Activated CD4-positive, alpha-beta T cell treated with anti-CD3 and anti-CD28 coated beads, Interleukin-2, amount 50 U/mL, for 48 hours (primary cell): ENCODE measurements at places on chromosomes 5 and 9.

GRCh38 chr5:54895816-54896341 is 89.5 kb downstream of the ESM1 start:
- DNase-seq: no peak

DNA sequence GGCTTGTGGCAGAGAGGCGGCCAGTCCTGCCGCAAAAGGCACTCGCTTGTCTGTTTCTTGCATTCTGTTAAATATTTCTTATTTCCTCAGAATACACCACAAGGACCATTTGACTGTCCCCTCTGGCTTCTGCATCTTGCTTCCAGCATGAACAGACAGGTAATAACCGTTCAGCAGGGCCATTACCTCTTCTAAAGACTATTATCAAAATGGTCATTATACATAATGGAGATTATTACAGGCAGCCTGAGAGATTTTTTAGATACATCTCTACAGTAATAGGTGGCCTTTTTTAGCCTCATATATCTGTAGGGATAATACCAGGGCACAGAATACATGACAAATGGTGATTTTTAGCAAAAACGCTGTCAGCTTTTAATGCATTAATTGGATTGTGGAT is 382.0 kb downstream of the PSAT1 start:
- DNase-seq: no peak

DNA sequence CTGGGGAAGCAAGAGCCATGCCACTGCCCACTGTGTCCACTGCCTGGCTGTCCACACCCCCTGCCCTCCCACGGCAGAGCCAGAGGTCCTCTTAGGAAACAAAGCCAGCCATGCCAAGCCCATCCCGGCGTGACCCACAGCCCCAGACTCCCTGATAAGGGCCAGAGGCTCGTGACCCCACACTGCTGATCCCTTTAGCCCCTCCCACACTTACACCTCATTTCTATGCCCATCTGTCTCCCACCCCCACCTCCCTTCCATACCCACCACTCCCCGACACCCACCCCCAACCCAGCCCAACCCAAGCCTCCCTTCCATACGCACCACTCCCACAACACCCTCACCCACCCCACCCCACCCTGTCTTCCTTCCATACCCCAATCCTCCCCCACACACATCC is 17.3 kb downstream of the PTGES start:
- DNase-seq: no peak

- no peak for DNase-seq
Measured at GRCh38 chr9:91060520-91061343, 259.1 kb downstream of the SYK start.

DNA sequence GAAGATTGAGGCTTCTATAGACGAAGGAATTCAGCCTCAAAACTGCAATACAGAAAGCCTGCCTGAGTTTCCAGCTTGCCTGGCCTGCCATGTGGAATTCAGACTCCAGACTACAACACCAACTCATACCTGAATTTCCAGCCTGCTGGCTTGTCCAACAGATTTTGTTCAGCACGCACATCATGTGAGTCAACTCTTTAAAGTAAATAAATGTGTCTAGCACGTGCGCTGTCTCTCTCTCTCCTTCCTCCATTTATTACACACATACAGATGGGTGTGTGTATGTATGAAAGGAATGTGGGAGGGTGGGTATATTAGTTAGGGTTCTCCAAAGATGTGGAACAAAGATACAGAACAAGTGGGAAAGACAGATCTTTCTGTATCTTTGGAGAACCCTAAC is 82.4 kb upstream of the TAS2R1 start:
- no peak for DNase-seq

DNA sequence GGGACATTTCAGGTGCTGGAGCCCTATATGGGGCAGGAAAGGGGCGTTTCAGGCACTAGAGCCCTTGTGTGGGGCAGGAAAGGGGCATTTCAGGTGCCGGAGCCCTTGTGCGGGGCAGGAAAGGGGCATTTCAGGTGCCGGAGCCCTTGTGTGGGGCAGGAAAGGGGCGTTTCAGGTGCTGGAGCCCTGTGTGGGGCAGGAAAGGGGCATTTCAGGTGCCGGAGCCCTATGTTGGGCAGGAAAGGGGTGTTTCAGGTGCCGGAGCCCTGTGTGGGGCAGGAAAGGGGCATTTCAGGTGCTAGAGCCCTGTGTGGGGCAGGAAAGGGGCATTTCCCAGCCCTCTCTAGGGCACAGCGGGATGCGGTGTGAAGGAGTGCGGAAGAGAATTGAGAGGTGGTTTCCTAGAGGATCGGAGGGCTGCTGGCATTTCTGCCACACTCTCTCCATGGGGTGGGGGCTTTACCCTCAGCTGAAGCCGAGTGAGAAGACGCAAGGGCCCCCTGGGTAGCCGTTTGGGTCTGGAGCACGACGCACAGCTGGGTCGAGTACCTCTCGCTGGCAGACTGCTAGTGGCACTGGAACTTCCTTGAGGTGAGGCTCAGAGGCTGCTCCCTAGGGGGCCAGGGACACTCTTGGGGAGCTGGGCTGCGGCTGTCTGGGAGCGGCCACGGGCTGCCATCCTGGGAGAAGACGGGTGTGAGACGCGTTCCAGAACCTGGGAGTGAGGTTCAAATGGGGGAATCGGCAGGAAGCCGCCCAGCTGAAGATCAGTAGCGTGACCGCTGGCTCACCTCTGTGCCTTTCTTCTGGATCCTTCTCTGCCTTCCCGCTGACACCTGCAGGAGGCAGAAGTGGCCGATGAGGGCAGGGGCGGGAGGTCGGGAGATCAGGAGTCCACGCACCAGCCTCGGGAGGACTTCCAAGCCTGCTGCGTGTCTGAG is 122.6 kb upstream of the IRX4 start:
- no peak for DNase-seq

DNA sequence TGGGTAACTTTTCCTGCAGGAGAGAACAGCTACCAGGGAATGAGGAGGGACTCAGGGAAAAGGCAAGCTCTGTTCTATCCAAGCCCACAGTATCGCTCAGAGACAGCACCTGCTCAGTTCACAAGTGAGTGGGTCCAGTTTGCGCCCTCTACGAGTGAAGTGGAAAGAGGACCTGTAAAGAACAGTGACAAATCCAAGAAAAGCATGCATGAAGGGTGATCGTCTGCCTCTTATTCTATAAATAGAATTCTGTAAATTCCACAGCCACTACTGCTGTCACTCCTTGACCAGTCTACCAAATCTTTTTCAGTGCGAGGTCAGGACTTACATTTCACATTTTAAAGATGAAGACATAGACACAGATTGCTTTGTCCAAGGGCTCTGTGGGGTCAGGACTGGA is 117.5 kb downstream of the ENTREP1 start:
- DNase-seq: no peak

GRCh38 chr5:74630453-74631066 is 10.0 kb downstream of the ENC1 start:
- no peak for DNase-seq

- no peak for DNase-seq
Measured at GRCh38 chr9:17291766-17292165, 156.9 kb downstream of the CNTLN start.

- DNase-seq: no peak
Measured at GRCh38 chr9:112699230-112699629, 18.7 kb downstream of the INIP start.

DNA sequence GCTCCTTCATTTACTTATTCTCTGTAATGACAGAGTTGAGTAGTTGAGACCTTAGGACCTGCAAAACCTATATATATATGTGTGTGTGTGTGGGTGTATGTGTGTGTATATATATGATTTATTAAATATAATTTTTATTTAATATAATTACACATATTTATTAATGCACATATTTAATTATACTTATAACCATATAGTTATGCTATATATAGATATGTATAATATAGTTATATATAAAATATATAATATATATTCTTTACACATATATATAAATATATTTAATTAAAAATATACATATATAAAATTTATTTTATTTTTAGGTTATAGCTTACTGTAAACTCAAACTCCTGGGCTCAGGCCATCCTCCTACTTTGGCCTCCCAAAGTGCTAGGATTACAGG is 23.7 kb downstream of the ACER2 start:
- no peak for DNase-seq

DNA sequence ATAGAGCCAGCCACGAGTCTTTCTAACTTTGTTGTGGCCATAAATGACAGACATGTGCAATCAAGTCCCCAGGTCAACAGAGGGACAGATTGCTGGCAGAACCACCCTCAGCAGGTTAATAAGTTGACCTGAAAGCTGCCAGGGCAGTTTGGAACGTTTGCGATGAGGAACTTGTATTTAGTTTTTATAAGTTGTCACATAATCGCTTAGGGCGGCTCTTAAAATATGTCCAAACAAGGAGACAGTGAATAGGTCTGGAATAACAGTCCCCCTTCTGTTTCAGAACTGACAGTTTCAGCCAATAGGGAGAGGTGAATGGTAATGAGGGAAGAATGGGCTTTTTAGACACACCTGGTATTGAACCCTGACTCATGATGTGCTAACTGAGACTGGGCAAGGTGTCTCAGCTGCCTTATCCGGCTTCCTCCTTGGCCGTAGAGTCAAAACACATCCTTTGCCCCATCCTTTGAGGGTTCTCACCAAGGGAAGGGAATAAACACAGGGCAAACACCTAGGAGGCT is 33.6 kb upstream of the GABRP start:
- no peak for DNase-seq

DNA sequence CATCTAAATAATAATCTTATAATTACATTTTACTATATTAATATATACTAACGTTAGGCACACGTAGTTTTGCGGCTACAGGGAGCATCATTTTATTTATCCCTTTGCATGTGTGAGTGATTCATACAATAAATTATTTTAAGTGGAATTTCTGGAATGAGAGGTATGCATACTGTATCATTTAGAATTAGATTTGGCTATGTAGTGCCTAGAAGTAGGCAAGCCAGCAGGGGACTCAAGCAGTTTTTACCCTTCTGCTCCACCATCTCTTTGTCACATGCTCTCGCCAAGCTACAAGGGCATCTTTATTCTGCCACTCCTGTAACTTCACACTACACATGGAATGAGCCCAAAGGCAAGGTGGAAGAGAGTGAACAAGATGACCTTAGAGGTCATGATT is 60.8 kb downstream of the MEGF10 start:
- no peak for DNase-seq

GRCh38 chr5:41869151-41869723 is 988 bp downstream of the OXCT1 start:
- DNase-seq: peak; percentile 23

- no peak for DNase-seq
Measured at GRCh38 chr5:158746979-158747378, 352.7 kb downstream of the EBF1 start.

DNA sequence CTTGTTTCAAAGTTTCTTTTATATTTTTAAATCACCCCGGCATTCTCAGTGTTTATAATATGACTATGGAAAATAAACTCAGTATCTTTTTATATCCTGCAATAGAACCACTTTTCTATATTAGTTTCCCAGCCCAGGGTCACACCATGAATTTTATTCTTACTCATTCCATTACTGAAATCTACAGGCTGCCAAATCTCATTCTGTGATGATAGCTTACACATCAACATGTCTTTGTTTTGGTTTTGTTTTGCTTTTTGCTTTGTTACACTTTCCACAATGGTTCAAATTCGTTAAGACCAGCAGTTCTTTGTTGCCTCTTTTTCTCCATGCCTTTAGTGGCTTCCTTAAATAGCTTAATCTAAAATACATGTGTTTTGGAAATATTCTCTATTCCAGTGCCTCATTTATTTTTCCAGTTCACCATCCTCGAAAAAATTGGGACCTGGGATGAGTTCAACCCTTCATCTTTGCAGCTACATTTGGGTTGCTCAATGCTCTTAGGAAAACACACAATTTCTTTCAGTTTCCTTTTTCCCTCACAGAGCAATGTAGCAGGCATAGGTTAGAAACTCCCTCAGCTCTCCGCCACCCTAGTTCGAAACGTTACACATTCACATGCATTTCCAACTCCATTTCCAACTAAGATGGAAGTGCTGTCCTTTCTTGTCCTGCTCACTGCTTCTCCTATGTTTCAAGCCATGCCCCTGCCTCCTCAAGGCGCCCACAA is 1146.3 kb downstream of the MAT2B start:
- DNase-seq: no peak

GRCh38 chr5:88792144-88792840 is 90.7 kb downstream of the MEF2C start:
- no peak for DNase-seq

- peak; percentile 62 for DNase-seq
Measured at GRCh38 chr9:137241490-137242268, 592 bp downstream of the TUBB4B start.

- DNase-seq: no peak
Measured at GRCh38 chr9:136326061-136326760, 1.1 kb upstream of the GPSM1 start.

- DNase-seq: no peak
Measured at GRCh38 chr9:91771027-91771426, 179.0 kb downstream of the ROR2 start.

- DNase-seq: no peak
Measured at GRCh38 chr5:151671950-151672349, 14.8 kb downstream of the SPARC start.

DNA sequence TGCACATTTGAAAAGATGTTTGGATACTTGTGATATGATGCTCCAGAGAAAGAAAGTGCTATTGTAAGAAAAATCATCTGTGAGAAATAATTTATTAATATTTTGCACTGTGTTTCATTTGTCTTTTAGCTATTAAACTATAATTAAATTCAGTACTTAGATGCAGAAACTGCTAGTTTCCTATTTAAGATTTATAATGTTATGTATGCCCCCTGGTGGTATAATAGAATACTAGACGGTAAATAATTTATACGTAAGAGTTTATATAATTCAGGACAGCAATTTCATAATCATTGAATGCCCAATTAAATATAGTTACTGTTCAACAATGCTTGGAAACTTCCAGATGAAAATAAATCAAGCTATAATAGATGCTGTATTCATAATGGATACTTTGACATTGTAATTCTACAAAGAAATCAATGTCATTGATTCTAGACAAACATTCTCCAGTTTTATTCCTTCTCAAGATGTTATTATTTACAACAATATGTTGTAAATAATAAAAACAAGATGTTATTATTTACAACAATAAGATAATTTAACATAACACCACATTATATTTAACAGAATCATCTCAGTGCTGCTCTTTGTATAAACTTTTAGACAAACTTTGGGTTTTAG is 101.0 kb downstream of the TMEM232 start:
- no peak for DNase-seq

GRCh38 chr5:15790446-15791018 is 290.6 kb downstream of the FBXL7 start:
- DNase-seq: no peak
